ENCODE measurements at places on chromosomes 7 and 10.

DNA sequence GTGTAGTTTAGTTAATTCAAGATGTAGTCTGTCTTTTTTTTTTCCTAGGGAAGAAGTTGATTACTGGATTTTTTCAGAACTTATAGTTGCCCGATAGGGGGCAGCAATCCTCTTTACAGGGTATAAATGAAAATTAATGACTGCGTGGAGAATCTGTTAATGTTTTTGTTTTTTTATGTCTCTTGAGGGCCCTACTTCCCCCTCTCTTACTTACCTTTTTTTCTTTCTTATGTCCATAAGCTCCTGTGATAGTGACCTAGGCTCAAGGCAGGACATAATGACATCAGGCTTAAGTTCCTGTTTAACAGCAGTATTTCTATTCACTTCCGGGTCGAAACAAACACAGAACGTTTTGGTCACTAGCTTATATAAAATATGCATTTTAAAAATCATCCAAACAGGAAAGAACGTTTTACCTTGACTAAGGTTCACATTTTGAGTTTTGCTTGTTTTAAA is 18.8 kb downstream of the CDC123 start:
- peak; percentile 31 for DNase-seq

DNA sequence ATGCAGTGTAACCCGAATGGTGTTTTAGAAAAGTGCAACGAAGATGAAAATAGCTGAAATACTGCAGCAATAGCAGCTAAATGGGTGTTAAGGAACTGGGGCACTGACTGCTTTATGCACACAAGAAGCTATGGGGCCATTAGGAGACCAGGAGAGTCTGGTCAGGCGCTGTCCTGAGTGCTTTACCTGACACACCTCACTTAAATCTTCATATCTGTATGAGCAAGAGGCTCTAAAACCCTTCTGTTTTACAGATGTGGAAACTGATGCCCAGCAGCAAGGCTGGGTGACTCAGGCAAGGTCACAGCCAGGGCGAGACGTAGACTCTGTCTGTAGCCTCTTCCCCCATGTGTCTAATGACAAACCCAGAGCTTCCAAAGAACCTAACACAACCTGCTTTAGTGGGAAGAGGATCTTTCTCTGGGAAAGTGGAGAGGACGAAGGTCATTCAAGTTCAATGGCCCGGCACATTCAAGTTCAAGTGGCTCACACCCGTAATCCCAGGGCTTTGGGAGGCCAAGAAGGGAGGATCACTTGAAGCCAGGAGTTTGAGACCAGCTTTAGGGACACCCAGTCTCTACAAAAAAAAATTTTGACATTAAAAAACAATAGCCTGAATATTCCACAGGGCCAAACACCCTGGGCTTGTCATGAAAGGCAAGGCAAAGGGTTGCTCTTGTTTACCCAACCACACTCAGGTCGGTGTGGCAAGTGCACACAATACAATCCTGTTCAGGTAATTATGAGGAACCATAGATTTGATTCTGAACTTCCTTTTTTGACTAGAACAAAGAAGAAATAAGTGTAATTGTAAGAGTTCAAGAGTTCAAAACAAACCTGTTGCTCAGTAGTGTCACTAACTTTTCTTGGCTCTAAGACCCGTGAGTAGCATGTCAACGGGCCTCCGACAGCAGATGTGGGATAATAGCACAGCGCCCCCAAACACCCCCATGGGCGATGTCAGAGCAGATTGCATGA is 53.7 kb upstream of the KLF6 start:
- peak; percentile 43 for DNase-seq

- DNase-seq, result no peak
Observed at GRCh38 chr7:147013825-147014224, 897.2 kb downstream of the CNTNAP2 start.

- no peak for DNase-seq
Observed at GRCh38 chr10:74927701-74928100, 101.3 kb downstream of the KAT6B start.

DNA sequence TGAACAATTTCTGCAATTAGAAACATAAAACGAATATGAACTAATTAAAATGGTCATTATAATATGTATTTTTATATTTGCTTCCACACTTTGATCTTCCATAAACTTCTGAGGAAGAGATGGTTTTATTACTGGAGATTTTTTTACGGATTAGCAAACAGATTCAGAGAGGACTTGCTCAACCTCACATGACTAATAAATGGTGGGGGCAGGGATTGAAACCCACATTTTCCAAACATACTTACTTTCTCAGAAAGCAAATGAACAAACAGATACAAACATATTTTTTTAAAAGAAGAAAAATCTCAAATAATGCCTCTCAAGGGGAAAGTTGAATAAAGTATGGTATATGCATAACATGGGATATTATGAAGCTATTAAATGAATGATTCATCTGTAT is 18.3 kb downstream of the ANKMY2 start:
- no peak for DNase-seq

DNA sequence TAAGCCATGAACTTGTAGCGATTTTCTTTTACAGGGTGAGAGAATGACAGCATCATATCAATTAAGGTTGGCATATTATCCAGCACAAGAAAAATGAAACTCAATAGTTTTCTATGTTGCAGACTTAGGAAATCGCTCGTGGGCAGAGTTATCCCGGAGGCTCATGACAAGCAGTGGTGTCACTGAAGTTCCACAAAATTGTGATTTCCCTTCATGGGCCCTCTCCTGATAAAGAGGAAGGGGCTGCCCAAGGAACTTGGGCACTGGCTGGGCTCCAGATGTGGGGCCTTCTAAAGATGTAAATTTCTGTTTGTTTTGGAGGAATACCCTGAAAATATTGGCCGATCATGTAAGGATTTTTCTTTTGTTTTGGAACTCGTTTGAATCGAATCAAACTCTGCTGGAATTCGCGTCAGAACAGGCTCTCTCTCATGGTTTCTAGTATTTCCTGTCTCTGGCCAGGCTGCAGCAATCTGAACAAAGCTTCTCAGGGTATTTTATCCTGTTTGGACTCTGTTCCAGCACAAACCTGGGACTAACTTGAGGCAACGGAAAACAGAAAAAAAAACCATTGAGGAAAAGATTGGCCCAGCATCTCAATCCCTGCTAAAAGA is 340.6 kb upstream of the NRP1 start:
- peak; percentile 68 for DNase-seq

GRCh38 chr7:150830937-150831336 is 21.4 kb upstream of the AOC1 start:
- no peak for DNase-seq

DNA sequence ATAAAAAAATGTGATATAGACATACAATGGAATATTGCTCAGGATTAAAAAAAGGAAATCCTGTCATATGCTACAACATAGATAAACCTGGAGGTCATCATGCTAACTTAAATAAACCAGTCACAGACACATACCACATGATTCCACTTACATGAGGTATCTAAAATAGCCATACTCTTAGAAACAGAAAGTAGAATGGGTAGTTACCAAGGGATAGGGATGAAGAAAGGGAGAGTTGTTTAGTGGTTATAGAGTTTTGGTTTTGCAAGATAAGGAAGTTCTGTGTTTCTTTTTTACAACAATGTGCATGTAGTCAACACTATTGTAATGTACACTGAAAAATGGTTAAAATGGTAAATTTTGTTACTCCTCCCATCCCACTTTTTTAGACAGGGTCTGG is 30.5 kb downstream of the BICC1 start:
- no peak for DNase-seq

GRCh38 chr7:40833888-40834234 is 699.1 kb downstream of the SUGCT start:
- DNase-seq, result no peak

DNA sequence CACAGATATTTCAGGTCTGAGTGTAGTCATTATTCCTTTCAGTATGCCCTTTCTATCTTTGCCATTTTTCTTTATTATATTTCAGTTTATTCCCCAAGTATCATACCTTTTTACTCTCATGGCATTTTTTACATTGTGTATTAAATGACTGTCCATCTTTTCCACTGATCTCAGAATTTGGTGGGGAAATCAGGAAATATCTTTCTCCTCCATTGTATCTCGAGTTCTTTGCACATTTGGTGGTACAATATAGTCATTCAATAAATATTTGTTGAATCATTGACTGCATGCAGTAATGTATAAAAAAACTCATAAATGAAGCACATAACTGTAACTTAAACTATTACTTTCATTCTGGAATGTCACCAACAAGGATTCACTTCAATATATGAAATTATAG is 354.7 kb downstream of the HGF start:
- DNase-seq, result no peak

- peak; percentile 38 for DNase-seq
Observed at GRCh38 chr7:16813232-16813616, 8.4 kb upstream of the AGR2 start.

DNA sequence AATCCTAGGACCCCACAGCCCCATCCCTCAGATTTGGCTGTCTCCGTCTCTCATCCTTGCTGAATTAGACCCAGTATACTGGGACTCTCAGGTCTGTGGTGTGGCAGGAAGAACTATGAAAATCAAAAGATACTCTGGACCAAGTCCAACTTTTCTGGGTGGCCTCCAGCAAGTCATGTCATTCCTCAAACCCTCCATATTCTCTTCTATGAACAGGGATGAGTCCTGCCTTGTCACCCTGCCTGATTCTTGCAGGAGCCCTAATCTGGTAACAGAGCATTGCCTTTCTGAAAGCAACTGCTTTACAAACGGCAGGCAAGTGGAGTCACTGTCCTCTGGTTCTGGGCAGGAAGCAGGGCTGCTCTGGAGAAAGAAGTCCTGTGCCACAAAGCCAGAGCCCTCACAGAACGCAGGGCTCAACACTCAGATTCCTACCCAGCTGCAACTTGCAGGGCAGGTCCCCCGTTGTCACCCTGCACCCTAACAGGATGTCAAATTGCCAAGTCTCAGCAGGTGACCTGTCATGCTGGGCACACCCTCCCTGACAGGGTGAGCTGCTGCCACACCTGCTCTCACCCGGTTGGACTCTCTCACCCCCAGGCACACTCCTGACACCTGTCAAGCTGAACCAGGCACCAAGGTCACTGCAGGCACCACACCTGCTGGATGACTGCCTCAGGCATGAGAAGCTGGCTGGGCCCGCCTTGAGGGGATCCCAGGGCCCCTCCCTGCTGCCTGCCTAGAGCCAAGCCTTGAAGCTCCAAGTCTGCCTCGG is 227.7 kb downstream of the KCNMA1 start:
- no peak for DNase-seq

DNA sequence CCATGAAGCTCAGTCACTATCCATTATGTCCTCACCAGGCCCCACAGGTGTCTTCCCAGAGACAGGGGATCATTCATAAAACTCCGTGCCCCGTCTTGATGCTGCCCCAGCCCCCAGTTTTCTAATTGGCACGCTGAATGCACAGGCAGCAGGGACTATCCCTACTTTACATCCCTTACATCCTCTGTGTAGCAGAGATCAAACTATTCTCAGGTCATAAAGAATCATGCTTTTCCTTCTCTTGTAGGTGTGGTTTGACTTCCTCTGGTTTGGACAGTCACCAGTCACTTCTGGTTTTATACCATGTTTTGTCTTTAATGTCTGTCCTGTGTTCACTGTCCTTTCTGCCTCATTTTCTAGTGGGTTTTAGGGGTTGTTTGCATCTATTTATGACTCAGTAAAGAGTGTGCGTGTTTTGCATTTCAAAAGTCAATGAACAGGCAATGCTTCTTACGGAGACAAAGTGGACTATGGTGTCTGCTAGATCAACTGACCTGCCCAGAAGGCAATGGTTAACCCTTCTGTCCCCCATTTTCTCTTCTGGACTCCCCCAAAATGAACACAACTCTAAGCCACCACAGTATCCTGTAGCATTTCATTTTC is 140.4 kb upstream of the NPVF start:
- no peak for DNase-seq

DNA sequence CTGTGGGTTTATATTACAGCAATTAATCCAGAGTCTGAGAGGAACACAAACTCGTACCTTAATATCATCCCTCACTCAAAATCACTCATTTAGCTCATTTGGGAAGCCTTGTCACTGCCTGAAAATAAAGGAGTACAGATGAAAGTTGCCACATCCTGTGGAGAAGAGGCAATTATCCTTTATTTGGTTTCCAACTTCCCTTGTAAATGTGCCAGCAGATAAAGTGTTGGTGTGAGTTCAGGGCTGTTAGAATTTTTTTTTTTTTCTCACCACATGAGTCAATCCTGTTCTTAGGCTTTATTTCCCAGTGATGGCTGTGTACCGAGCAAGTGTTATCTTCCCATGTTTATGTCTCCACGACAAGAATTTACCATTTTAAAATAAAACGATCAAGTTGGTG is 99.0 kb upstream of the SMIM30 start:
- no peak for DNase-seq

DNA sequence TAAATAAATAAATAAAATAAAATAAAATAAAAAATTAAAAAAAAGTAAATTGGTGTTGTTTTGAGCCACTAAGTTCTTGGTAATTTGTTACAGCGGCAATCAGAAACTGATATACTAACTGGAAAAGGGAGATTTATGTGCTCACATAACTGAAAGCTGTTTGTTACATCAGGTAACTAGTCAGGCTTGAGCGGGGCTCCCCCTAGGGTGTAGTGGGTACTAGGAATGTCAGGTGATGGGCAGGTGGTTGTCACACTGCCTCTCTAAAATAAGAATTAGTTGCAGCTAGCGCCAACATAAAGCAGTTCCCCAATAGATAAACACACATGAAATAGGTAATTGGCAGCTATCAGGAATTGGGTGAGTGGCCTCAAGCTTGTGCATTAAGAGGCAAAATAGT is 1336.9 kb downstream of the XPNPEP1 start:
- no peak for DNase-seq

DNA sequence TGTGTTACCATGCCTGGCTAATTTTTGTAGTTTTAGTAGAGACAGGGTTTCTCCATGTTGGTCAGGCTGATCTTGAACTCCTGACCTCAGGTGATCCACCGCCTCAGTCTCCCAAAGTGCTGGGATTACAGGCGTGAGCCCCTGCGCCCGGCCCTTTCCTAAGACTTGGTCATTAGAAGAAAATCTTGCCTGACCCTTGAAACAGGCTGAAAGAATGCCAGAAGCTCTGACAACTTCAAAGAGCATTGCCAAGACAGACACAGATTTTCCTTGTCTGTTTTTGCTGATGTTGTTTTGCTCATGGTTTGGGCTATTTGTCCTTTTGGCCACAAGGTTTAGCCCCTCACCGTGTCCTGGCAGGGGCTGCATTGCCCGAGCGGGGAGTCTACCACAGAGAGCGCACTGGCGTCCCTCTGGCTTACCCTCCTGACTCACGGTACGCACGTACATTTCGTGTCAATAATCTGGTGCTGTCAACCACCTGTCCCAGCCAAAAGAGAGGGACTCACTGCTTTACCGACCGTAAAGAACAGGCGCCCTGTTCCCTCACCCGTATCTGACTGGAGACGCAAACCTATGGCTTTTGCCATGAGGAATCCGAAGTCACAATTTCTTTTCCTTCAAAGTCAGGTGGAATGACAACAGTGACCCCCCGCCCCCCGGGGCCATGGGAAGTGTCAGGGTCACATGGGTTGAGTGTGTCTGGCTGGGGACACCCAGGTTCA is 10.1 kb upstream of the INPP5A start:
- DNase-seq, result no peak

DNA sequence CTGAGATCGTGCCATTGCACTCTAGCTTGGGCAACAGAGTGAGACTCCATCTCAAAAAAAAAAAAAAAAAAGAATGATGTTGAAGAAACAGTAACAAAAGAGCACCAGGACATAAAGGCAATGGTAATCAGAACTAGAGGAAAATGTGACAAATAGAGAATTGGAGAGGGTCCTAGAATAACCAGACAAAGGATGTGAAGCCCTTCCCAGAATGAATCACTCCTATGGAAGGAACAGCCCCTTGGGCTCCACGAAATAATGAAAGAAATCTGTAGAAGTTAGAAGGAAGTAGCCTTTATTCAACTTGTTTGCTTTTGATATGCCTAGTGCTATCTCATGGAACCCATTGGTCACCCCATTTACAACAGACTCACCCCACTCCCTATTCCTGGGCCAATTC is 169.2 kb downstream of the SUGCT start:
- DNase-seq, result no peak

GRCh38 chr10:111030042-111030750 is 46.6 kb upstream of the ADRA2A start:
- DNase-seq, result no peak
